Left renal pelvis (tissue), 4 donors: ENCODE measurements at places on chromosomes 12 and 14.

GRCh38 chr12:113332688-113333417 is 2.1 kb downstream of the SLC8B1 start:
- DNase-seq = no peak

DNA sequence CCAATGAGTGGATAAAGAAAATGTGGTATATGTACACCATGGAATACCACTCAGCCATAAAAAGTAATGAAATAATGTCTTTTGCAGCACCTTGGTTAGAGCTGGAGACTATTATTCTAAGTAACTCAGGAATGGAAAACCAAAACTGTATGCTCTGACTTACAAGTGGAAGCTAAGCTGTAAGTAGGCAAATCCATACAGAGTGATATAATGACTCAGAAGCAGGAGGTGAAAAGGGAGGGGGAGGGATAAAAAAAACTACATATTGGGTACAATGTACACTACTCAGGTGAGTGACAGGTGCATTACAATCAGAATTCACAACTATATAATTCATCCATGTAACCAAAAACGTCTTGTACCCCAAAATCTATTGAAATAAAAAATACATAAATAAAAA is 15.1 kb upstream of the CLEC1A start:
- no peak for DNase-seq

GRCh38 chr12:24352363-24352762 is 402.9 kb upstream of the SOX5 start:
- no peak for DNase-seq

GRCh38 chr14:61365667-61366212 is 44.4 kb downstream of the PRKCH start:
- no peak for DNase-seq

- no peak for DNase-seq
Observed at GRCh38 chr12:122064780-122065588, 13.6 kb upstream of the MLXIP start.

DNA sequence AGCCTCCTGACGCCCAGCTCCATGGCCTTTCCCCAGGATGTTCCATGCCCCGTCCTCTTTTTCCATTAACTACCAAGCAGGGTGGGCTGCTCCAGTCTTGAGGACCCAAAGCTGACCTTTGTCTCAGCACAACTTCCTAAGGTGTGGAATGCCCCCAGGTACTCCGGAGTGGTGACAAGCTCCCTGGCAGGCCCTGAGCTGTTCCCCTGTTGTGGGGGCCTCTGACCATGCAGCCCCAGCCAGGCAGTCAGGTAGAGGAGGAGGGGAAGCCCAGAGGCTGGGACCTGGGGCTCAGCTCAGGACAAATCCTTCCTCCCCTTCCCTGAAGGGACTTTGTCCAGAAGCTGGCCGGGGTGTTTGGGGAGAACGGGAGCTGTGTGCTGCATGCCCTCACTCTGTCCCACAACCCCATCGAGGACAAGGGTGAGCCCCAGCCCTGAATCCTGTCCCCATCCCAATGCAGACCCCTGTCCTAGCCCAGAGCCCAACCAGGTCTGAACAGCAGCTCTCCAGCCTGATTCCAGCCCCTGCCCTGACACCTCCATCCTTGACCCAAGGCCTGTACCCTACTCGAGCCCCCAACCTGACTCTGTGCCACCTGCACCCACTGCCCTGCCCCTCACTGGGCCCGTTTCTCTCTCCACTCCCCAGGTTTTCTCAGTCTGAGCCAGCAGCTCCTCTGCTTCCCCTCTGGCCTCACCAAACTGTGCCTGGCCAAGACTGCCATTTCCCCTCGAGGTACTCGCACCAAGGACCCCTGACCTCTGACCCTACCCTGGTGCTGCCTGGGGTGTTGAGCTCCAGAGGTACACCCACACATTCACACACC is 4.4 kb downstream of the CARMIL3 start:
- DNase-seq = no peak
